ENCODE measurements at places on chromosomes 3 and 15.

GRCh38 chr3:150309557-150309956 is 98.5 kb upstream of the TSC22D2 start:
- DNase-seq: no peak

GRCh38 chr3:175077216-175077615 is 218.1 kb downstream of the NAALADL2 start:
- DNase-seq: no peak

DNA sequence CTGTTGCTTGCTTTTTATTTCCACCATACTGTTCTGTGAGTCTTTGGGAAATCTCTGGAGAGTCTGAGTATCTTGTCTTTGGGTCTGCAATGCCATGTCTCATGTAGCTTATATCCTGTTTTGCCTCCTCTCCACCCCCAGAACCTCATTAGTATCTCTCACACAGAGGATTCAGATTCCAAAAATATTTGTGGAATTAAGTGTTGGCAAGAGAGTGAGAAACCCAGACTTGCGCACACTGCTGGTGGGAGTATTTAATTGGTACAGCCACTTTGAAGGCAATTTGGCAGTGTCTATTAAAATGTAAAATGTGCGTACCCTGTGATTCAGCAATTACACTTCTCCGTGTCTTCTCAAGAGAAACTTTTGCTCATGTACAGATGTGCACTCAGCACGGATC is 68.6 kb downstream of the ZNF621 start:
- no peak for DNase-seq

GRCh38 chr15:83144771-83145170 is 37.3 kb downstream of the TM6SF1 start:
- no peak for DNase-seq

DNA sequence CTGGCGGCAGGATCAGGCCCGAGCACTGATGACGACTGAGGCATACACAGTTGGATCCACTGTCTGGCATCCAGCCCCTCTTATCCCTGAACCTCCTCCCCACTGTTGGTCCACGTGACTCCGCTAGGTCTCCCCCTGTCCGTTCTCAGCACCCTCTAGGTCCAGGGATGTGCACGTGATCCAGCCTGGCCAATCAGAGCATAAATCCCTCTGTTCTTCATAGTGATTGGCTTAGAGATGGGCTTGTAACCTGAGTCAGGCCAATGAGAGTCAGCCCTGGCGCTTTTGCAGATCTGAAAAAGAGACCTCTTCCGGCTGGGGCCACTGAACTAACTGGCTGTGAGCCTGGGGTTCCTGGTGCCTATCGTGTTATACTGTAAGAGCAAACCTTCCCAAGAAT is 20.5 kb upstream of the IQSEC1 start:
- no peak for DNase-seq

GRCh38 chr3:14209581-14210289 is 31.1 kb downstream of the LSM3 start:
- no peak for DNase-seq

- no peak for DNase-seq
Measured at GRCh38 chr3:43132193-43132592, 26.3 kb upstream of the POMGNT2 start.

DNA sequence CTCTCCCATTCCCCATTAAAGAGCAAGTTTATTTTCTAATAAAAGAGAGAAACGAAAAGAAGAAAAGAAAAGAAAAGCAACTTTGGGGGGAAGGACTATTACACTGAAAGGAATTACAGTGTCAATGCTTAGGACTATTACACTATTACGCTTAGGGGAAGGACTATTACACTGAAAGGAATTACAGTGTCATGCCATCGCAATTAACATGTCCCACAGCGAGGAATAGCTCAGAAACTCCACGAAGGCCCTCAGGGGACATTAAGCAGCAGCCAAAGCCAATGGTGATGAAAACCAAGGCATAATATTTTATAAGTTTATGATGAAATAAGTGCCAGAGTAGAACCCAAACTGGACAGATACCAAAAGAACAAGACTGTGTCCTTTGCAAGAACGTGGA is 22.1 kb upstream of the DET1 start:
- DNase-seq: no peak

DNA sequence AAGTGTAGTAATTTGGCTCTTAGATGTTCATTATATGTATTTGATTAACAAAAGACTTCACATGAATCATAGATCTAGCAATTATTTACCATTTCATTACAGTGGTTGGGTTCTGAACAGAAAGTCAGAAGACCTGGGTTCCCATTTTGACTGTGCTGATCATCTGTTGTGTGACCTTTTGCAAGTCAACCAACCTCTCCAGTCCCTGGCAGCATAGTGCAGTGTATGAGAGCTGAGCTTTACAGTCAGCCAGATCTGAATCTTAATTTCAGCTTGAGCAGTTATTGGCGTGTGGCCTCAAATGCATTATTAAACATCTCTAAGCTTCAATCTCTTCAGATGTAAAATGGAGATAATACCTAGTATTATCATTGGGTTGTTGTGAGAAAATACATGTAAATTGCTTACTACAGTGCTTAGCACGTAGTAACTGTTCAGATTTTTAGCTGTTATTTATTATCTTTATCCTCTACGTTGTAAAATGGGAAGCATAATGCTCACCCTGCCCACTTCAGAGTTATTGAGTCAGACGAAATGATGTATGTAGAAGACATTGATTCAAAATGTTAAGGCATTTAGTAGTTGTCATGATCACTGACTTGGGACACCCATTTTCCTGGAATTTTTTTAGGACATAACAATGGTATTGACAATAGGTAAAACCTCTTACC is 104.0 kb downstream of the KLHL25 start:
- no peak for DNase-seq

Data from stimulated activated CD8-positive, alpha-beta memory T cell treated with anti-CD3 and anti-CD28 coated beads, Interleukin-2, amount 100 ng/mL, for 1 hour (primary cell).